ENCODE measurements at places on chromosomes 11 and 22. TPM values are rescaled to one million over a fixed set of nuclear protein-coding genes. Genes with fewer than 3 reads are reported as not detected.

GRCh38 chr11:7688238-7688826 is 15.0 kb upstream of the CYB5R2 start:
- no peak for DNase-seq

DNA sequence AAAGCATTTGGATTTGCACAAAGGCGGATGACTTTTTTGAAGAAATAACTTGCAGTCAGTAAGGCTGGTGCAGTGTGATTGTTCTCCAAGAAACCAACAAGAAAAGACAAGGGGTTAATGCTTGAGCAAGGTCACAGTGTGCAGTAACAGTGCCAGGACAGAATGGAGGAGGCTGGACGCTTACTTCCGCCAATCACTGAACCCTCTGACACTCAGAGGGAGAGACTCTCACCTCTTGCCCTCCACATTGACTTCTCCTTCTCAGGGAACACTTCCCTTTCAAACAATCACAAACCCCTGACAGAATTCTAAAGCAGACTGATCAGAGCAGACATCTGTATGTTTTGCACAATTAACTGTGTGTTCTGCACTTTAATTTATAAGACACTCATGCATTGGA is 228.4 kb downstream of the BLID start:
- DNase-seq: no peak

DNA sequence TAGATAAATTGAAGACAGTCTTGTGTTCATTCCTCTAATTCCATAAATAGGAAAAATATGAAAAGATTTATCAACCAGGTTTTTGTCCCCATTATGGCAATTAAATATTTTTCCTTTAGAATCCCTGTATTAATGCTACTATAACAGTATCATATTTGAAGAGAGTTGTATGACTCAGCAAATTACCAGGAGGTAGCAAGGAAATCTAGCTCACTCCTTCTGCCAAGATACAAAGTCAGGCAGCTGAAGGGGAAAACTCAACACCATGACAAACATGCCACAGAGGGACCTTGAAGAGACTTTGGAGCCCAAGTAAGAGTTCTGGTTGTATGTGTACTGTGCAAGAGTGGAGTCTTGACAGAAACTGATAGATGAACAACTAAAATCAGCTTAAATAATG is 143.3 kb downstream of the GUCY1A2 start:
- no peak for DNase-seq

Gene CAPN1
- 593 TPM for total RNA-seq

Gene PARVA
- total RNA-seq: 13.7 TPM
